NCI-H2029 treated with DMSO at 0.1 percent for 48 hours (cell line): ENCODE measurements at places on chromosomes 4 and X.

DNA sequence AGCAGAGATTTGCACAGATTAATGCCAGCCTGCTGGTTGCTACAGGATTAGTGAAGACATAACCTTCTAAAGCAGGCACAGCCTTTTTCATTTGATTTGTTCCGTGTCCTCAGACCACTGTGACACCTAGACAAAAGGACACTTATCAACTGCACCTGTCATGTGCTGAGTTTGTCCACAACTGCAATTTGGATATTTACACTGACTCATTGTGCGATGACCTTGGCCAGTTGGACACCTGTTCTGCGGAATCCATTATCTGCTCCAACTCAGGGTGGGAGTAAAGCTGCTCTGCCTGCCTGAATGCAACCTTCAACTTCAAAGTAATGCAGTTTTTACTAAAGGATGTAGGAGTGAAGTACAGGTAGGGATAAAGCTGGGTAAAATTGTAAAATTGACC is 4.1 kb upstream of the NR0B1 start:
- DNase-seq: peak; percentile 22

DNA sequence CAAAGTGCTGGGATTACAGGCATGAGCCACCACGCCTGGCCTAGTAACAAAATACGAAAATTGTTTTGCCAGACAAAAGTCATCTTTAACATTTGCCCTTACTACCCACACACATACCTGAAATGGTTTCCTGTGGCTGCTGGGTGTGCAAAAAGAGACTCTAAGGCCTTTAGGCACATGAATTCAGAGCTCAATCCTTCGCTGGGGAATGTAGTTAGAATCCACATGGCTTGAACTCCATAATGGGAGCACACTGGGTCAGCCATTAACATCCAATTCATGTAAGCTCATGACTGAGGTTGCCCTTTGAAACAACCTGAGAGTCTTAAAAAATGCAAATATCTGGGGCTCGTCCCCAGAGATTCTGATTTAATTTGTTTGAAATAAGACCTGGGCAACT is 87.8 kb downstream of the HPGD start:
- no peak for DNase-seq

- no peak for DNase-seq
Observed at GRCh38 chr4:36716874-36717273, 435.5 kb downstream of the DTHD1 start.

GRCh38 chr4:76723373-76723772 is 174.6 kb downstream of the SOWAHB start:
- DNase-seq: no peak

DNA sequence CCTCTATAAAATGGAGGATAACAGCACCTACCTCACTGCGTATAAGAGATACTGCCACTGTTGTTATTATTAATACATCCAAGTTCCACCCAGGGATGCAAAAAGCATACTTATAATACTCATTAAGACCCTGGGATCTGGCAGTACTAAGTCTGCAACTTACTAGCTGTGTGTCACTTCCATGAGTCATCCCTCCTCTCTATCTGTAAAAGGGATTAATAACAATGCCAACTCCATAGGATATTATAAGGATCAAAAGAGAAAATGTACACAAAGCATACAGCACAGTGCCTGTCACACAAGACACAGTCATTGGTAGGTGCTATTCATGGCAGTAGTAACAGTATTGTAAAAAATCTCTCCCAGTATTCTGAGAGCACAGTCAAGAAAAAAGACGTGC is 216.7 kb downstream of the HS6ST2 start:
- no peak for DNase-seq

GRCh38 chr4:67684839-67685531 is 16.0 kb downstream of the UBA6 start:
- DNase-seq: no peak

DNA sequence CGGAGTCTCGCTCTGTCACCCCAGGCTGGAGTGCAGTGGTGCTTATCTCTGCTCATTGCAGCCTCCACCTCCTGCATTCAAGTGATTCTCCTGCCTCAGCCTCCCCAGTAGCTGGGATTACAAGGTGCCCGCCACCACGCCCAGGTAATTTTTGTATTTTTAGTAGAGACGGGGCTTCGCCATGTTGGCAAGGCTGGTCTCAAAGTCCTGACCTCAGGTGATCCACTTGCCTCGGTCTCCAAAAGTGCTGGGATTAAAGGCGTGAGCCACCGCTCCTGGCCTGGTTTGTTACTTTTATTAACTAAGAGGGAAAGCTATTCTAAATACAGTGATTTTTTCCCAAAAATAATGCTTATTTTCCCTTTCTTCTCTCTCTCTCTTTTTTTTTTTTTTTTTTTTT is 866 bp upstream of the CENPE start:
- no peak for DNase-seq

DNA sequence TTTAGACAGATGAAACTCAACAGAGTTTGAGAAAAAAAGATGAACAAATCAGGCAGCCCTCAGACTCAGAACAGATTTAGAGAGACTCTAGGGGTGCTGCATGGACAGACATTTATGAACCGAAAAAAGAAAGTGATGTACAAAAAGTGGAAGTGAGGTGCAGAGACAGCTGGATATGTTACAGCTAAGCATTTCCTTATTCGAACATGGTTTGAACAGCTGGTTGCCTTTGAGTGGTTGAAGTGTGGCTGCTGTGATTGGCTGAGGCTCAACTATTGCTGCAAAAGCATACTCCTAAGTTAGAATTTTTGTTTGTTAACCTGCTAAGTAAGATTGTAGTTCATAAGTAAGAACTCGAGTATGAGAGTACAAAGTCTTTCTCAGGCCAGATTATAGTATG is 331.5 kb upstream of the PABPC4L start:
- DNase-seq: no peak

GRCh38 chr4:150090836-150091235 is 12.6 kb downstream of the DCLK2 start:
- DNase-seq: no peak

GRCh38 chr4:89489338-89489771 is 181.8 kb upstream of the GPRIN3 start:
- no peak for DNase-seq

GRCh38 chr4:142248946-142249345 is 597.2 kb downstream of the INPP4B start:
- no peak for DNase-seq

- DNase-seq: no peak
Observed at GRCh38 chrX:2351321-2351720, 149.5 kb downstream of the DHRSX start.

DNA sequence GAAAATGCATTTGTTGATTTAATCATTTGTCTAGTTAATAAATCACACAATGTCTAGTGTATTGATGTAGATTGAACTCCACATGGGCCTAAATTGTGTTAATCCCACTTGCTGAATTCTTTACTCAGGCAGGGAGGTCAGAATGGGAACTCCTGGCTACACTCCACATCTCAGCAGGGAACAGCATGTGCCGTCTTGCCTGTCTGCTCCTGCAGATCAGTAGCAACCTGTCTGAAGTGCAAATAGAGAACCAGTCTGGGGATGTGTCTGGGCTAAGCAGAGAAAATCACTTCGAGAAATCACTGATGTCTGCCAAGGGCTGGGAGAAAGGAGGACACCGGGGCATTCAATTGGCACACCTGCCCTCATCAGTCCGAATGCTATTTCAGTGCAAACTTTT is 16.5 kb upstream of the MXRA5 start:
- DNase-seq: no peak

- DNase-seq: no peak
Observed at GRCh38 chr4:92483341-92483740, 179.6 kb downstream of the GRID2 start.

- no peak for DNase-seq
Observed at GRCh38 chrX:31500921-31501320, 429.1 kb upstream of the FTHL17 start.

- no peak for DNase-seq
Observed at GRCh38 chrX:30935985-30936384, 46.9 kb upstream of the TAB3 start.

DNA sequence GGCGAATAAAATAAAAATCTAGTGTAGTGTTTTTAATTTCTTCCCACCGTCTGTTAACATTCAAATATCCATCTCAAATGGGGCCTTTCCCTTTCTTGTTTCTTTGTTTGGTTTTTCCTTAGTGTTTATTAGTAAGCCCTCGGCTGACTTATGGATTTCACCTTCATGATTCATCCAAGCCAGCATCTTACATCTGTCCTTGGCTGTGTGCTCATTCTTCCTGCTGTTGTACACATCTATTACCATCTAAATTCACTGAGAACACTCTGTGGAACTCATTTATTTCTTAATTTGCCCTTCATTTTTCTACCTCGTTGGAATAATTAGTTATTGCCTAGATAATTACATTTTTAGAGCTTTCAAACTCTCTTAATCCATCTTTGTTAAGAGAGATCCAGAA is 84.9 kb downstream of the SPCS3 start:
- DNase-seq: no peak

DNA sequence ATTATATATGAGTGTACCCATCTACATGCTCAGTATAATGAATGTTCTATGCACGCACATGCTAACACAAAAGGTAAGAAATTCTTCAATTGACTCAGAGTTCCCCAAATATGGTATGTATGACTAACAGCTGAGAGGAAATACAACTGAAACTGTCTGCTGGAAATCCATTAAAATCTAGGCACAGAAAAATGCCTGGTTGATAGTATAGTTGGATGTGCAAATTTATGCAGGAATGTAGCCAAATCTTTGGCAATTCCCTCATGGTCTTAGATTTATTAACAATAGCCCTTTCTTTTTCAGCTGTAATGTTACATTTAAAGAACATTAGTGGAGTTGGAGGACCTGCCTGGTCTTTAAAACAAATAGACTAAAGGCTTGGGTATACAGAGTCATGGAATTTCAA is 5.5 kb downstream of the CAMK2D start:
- DNase-seq: no peak

GRCh38 chr4:66000510-66001117 is 330.3 kb upstream of the EPHA5 start:
- DNase-seq: peak; percentile 9

DNA sequence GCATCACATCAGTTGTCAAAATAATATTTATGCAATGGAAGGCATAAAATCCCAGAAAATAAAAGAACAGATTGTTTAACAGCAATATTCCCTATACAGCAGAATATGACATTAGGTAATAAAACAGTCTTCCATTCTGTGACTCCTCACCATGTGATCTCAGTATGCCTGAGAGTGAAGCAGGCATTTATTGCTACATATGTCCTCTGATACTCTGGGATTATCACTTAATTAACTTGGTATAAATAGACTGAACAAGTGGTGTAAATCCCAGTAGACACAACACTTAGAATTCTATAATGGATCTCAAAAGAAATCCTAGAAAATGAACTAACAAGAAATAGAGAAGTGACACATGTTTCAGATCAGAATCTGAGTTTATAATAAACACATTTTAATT is 841.3 kb downstream of the PDHA2 start:
- DNase-seq: no peak
